RPMI7951 (cell line): ENCODE measurements at places on chromosomes 4 and X. TPM values are rescaled to one million over a fixed set of nuclear protein-coding genes. Genes with fewer than 3 reads are reported as not detected.

Gene HS3ST1
- total RNA-seq: under 0.01 TPM in 1 of 2 replicates, not detected in the other

DNA sequence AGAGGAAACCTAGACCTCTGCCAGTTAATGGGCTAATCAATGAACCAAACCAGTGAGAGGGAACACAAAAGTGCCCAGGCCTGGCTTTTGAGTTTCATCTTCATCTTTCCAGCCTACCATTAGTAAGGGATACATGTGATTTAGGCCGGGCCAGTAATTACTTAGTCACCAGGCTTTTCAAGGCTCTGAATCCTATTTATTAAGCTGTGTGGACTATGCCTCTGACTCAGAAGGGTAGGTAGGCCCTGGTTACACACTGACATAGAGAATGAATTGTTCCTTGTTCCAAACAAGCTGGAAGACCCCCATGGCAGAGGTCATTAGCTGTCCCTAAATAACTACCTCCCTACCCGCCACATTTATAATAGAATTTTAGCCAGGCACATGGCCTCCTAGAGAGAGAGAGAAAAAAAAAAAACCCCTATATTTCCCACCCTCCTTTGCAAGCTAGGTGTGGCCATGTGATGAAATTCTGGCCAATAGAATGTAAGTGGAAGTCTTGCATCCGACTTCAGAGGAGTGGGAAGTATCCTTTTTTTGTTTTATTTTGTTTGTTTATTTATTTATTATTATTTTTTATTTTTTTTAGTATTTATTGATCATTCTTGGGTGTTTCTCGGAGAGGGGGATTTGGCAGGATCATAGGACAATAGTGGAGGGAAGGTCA lies 112.3 kb upstream of the BCOR start:
- DNase-seq: peak; percentile 37

GRCh38 chr4:24117975-24118374 lies 228.1 kb upstream of the PPARGC1A start:
- DNase-seq: peak; percentile 19

DNA sequence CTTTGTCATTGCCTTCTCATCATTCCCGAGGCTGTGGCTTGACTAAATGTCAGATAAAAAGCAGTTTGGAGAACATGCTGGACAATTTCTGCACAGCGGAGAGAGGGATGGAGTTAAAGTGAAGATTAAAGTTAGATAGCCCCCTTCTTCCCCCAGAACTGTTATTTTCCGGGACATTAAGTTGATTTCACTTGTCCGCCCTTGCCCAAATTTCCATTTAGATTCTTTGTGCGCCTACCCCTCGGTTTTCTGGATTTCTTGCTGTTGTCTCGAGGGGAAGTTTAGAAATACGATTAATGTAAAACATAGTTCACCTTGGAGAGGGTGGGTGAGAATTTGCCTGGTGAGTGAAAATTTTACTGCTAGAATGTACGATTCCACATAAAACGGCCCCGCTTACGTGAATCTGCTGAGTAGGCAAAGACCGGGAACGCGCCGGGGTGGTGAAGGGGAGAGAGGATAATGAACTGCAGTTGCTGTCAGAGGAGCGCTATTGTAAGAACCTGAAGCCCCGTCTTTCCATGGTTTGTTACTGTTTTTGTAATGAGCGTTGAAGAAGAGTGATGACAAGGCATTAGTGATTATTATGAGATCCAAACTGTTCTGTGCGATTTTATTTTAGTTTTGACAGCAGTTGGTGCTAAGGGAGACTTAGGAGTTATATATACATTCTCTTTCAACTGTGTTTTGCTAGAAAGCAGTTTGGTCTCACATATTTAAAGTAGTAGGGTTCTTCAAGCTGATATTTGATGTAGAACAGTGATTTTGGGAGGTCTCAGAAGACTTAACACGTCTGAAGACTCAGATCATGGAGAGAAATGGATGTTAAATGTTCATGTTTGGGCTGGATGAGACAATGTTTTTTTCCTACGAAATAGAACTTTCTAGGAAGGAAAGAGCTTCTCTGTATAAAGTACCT lies 73.0 kb downstream of the AFF1 start:
- DNase-seq: peak; percentile 49

- peak; percentile 96 for DNase-seq
Measured at GRCh38 chr4:113468165-113469022, 293.1 kb downstream of the CAMK2D start.

DNA sequence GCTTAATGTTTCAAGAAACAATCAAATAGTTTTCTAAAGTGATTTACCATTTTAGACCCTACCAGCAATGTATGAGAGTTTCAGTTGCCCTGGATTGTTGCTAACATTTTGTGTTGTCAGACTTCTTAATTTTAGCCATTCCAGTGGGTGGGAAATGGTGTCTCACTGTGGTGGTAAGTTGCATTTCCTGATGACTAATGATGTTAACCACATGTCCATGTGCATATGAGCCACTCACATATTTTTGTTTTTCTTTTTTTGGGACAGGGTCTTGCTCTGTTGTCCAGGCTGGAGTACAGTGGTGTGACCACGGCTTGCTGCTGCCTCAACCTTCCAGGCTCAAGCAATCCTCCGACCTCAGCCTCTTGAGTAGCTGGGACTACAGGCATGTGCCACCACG lies 48.3 kb downstream of the MED28 start:
- peak; percentile 46 for DNase-seq

Gene CSN1S1
- total RNA-seq: not detected in 2 replicates

- DNase-seq: no peak
Measured at GRCh38 chr4:154686838-154687237, 57.0 kb upstream of the LRAT start.

Gene TCEAL9
- 105 and 114 TPM in 2 replicates for total RNA-seq

- no peak for DNase-seq
Measured at GRCh38 chrX:40088803-40089540, 8.8 kb downstream of the BCOR start.

- DNase-seq: no peak
Measured at GRCh38 chr4:180565856-180566431, 1677.3 kb upstream of the TENM3 start.

DNA sequence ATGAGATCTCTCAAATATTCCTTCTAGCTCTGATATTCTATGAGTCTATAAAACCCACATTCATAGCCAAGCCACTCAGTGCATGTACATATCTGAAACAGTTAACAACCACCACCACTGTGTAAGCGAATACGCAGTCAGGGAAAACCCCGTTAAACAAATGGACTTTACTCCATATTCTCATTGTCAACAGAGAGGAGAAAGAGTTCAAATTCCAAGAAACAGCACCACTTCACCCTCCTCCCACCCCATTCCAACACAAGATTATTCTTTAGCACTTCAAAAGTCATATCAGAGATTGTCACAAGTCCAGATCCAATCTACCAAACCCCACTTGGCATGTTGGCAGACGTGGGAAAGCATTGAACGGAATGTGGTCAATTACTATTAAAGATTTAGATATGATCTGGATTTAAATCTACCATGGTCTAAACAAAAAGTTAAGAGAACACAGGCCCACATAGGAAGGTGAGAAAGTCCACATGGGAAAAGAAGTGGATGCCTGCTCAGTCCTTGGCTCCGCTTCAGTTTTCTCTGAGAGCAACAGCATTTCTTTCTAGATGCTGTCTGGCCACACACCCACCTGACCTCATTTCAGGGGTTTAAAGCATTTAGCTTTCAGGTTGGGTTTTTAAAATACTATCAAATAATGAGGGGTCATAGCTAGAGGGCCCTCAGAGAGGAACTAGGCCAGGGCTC lies 39.8 kb upstream of the KLHL13 start:
- DNase-seq: no peak

Gene MAGEA10
- 0.60 and 0.88 TPM in 2 replicates for total RNA-seq

DNA sequence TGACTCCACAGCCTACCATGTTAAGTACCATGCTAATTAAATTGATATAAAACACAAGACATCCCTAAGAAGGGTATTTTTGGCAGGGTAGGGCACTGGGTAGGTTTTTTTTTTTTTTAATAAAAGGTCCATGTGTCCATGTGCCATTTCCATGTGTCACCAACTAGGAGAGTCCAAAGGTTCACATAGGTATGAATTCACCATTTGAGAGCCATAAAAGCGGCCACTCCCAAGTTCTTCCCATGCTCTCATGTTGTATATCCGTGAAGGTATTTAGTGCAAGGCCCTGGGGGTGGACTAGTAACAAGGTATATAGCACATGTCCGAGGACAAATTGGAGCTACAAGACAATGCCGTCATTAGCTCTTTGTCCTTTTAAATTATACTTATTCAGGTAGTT lies 107.3 kb downstream of the PDE5A start:
- no peak for DNase-seq

Gene L1CAM
- total RNA-seq: 49.5 and 58.9 TPM in 2 replicates

DNA sequence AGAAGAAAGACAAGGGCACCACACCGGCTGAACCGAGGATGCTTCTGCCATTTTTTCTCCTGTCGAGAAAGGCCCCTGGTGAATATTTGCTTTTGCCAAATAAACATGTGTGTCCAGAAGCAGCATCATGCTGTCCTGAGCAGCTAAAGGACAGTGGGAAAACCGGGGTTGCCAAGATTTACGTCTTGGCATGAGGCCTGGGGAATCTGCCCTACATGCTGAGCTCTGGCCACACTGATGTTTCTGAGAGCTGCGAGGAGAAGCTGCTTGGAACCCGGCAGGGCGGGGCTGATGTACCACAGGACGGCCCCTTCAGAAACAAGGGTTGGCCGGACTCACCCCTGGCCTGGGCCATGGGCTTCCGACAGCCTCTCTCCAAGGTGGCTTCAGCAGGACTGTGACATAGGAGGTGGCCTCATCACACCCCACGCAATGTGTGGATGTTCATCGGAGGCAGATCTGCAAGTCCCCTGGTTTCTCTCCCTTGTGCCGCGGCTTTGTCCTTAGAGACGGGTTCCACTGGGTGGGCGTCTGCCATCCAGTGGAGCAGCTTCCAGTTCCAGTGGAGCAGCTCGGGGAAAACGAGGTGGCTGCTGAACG lies 42.2 kb upstream of the SORCS2 start:
- no peak for DNase-seq

DNA sequence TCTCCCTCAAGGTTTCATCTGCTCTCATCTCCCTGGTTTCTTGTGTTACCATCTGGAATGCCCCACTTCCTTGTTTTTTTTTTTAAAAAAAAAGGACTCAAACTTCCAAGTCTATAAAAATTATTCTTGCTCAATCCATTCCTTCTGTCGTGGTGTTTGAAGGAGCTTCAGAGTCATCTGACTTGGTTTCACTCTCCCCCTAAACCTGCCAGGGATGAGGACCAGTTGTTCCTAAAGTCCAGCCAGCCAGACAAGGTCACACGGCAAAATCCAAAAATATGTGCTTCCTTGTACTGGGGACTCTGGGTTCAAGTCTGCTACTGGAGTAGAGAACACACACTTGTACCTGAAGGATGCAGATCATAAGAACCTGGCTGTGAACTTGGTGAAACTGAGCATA lies 84.5 kb upstream of the GPM6B start:
- DNase-seq: no peak

DNA sequence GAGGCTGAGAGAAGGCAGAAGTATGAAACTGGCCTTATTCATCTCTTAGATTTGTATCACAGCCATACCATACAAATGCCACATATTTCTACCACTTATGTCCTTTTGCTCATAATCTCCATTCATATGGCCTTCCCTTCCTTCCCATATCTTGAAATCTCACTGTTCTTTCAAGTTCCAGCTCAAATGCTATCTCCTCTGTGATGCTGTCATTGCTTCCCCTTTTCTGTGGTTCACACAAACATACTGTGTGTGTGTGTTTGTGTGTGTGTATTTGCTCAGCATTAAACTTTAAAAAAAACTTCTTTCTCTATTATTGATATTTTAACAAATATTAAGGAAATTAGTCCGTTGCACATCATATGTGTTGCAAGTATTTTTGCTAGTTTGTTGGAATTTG lies 26.7 kb downstream of the PHKA1 start:
- no peak for DNase-seq

GRCh38 chr4:127113844-127114362 lies 518.9 kb upstream of the INTU start:
- DNase-seq: no peak

DNA sequence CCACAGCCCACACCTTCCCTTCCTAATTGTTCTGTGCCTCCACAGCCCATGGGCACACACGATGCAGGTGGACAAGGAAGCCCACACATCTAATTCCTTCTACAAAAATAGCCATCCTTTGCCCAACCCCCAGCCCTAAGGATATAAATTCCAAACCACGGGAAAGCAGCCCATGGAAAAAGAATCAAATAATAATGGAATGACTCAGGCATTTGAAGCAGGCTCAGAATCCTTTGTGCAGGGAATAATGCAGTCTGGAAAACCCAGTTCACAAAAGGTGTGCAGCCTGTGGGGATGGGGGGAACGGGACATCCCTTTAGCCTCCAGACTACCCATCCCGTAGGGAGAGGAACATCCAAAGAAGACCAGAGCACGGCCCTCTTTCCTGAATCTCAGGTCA lies 342.3 kb upstream of the GALNT7 start:
- DNase-seq: no peak

GRCh38 chr4:15291122-15291521 lies 136.7 kb upstream of the C1QTNF7 start:
- no peak for DNase-seq

- no peak for DNase-seq
Measured at GRCh38 chr4:96691521-96691920, 851.6 kb downstream of the PDHA2 start.

Gene CT45A2
- not detected in 2 replicates for total RNA-seq

Gene EVC2
- total RNA-seq: 2.6 and 3.4 TPM in 2 replicates

DNA sequence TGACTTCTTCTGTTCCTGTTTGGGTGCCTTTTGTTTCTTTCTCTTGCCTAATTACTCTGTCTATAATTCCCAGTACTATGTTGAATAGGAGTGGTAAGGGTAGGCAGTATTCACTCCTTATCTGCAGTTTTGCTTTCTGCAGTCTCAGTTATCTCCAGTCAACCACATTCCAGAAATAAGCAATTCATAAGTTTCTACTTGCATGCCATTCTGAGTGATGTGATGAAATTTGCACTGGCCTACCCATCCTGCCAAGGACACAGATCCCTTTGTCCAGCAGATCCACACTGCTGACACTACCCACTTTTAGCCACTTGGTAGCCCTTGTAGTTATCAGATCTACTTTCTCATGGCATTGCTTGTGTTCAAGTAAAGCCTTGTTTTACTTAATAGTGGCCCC lies 971.6 kb upstream of the INTU start:
- peak; percentile 20 for DNase-seq

Gene PIR
- 25.1 and 27.3 TPM in 2 replicates for total RNA-seq

DNA sequence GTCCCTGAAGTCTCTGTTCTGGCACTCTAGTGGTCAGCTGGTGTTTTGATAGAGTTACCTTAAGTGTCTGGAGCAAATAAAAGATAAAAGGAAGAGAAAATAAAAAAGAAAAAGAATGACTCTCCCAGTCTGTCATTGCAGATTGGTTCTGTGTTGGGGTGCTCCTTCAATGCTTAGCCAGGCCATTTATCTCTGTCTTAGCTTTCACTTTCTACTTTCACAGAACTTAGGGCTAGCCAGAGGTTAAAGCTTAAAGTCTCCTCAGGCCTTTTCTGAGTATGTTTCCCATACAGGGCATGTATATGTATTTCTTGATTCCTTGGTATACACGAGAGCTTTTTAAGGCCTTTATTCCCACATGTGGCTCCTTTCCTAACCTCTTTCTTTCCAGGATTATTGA lies 83.1 kb upstream of the TEX13D start:
- DNase-seq: no peak

Gene GPC4
- total RNA-seq: not detected in 2 replicates

GRCh38 chr4:88396681-88397080 lies 18.0 kb downstream of the HERC6 start:
- no peak for DNase-seq
